ENCODE measurements at places on chromosomes 5 and 9.

- DNase-seq, result peak; percentile 57
Observed at GRCh38 chr9:21964925-21965385, 29.2 kb downstream of the CDKN2A start.

DNA sequence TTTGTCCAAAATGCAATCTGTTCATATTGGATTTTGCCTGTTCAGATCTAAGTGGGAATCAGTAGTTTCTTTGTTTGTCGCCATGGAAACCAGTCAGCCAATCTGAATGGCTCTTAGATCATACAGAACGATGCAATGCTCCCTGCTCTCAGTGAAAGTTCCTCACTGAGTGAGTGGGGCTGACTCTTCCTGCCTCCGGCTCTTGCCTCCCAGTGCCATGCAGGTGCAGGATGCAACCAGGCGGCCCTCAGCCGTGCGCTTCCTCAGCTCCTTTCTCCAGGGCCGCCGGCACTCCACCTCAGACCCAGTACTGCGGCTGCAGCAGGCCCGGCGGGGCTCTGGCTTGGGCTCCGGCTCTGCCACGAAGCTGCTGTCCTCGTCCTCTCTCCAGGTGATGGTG, at the start of gene PTPDC1:
PTPDC1 (plus strand) TSS at position 151 of the 400 bp plus-strand sequence; CDS start at position 218, 67 bp downstream.
- no peak for DNase-seq

DNA sequence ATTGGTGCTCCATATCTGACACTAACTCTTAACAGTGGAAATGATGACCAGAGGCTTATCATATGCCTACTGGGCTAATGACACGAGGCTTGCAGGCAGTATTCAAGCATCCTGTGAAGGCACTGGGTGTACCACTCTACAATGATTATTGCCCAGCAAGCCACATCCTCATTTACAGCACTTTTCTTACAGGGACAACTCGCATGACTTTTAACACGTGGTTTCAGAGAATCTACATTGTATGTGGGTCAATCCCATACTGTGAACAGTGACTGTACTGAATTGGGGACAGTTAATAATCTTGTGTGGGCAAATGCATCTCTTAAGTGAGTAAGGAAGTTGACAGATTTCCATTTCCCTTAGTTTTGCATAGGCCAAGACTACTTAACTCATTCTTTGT, 260.0 kb downstream of the TRPM3 start:
- no peak for DNase-seq

GRCh38 chr9:33220681-33221567, 19.0 kb upstream of the SPINK4 start:
- no peak for DNase-seq

DNA sequence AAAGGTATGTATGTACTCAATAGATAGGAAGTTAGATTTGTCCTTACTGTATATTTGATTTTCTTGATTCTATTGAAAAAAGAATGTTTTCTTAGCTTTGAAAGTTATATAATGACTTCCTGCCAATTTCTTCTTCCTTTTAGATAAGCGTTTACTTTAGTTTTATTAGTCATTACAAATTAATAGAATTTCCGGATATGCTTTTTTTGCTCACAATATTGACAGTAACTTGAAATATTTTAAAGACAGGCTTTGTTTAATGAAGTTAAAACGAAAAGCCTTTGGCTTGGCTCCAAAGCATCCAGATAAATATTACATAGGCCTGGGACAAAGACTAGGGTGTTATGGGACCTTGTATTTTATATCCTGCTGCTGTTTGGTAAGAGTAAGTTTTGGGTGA, 49.5 kb downstream of the CWC27 start:
- DNase-seq, result no peak

DNA sequence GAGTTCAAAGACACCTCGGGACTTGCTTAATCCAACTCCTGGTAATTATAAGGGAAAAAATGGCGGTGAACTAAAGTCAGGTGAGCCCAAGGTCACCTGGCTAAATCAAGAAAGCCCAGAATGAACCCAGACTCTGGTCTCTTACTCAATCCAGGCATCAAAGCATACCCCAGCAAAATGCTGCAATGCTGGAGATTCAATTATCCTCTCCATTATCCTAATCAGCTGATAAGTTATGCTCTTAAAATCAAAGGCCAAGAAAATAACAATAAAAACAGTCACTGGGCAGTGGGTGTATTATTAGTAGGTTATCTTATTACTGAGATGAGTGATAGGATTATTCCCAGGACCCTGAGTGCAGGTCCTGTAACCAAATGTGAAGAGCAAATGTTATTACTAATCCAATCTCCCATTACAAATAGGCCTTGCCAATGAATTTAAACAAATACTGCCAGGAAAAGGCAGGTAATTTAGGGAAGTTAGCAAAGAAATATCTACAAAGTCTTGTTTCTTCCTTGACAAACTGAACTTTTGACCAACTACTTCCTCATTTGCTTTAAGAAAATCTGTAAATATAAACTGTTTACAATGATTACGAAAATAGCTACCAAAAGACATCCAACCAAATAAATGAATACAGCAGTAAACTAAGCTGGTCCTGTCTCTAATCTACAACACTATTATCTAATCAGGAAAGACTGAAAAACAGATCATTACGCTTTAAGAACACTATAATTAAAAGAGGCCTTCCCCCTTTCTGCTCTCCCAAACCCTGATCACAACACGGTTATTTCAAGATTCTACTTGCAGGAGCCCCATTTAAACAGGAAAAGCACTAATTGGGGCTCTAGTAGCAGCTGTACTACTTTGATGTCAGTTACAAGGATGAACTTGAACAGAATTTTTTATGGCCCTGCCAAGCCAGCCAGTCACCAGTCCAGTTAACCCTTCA, 103.2 kb downstream of the MED27 start:
- DNase-seq, result no peak

DNA sequence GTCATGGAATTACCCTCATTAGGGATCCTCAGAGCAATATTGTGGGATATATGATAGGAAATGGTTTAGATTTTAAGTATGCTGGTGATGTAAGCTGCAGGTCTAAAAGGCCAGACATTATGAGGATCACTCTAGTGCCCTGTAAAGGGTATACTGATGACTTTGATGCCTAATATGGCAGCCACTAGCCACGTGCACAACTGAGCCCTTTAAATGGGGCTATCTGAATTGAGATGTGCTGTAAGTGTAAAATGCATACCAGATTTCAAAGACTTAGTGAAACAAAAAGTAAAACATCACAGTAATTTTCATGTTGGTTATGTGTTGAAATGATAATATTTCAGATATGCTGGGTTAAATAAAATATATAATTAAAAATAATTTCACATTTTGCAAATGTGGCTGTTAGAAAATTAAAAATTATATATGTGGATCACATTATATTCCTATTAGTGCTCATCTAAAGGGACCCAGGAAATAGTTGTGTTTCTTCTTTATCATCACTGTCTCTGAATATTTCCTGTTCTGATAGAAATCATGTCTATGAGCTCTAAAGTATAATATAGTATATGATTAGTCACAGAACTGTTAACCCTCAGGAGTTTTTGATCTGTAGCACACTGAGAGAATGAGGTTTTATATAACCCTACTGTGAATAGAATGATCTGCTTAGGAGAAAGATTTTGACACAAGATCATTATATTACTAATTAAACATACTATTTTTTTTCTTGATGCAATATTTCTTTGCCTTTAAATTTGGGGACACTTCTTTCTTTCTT, 50.1 kb downstream of the OSTF1 start:
- no peak for DNase-seq

DNA sequence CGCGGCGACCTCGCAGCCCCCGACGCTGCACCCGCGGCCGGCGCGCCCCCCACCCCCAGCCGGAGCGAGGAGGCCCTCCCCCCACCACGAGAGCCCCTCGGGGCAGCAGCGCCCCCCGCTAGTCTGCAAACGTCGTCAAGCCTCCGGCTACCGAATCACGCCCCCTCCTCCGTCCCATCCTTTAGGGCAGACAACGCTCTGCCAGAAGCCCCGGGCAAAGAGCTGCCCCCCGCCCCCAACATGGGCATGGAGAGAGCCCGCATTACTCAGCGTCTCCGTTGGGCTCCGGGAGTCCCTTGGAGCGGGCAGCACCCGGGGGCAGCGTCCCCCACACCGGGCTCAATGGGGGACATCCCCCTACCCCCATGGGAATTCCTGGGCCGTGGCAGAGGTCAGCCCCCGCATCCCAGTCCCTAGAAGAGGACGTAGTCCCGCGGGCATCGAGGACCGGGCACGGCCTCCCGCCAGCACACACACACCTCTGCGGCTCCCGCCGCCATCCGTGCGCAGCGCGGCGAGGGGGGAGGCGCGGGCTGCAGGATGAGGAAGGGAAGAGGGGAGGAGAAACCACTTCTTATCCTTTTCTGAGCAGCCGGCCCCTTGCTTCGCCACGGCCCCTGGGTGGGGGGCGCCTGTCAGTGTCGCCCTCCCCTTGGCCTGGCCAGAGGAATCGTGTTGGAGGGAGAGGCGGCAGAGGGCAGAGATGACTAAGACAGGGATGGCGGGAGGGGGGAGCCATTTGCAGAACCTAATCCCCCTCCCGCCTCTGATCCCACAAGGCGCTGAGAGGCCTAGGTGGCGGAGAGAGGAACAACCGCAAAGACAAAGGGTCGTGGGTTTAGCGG, 750 bp downstream of the DNM1 start:
- DNase-seq, result peak; percentile 38

DNA sequence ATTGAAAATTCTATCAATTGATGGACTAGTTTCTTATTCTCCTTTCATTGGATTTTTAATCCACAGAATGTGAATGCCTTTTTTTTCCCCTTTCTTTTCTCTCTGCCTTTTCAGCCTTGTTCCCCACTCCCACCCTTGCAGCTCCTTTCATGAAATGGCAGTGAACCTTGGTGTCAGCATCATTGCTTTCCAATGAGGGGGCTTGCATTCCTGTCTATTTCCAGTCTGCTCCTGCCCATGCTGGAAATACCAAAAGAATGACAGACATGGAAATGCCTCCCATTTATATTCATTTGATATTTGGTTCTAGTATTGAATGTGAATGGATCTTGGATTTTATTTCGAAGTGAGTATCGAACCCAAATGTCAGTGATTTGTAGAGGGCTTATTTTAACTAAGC, 162.7 kb upstream of the SGCD start:
- DNase-seq, result no peak

GRCh38 chr5:178839319-178839704, 20.4 kb upstream of the ZNF354B start:
- peak; percentile 69 for DNase-seq

DNA sequence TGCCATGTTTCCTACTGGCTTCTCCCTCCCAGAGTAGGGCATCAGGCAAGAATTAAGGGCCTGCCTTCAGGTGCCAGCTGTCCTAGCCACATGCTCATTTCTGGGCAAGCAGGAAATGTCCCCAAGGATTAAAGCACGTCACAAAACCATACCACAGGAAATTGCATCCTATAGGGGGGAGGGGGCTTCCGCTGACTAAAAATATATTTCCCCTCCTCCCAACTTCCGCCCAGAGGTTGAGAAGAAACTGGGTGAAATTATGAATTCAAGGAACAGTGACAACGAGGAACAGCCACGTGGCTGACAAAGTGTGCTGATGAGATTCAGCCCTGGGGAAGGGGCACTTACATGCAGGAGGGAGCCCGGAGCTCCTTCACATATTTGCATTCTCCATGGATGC, 4.1 kb downstream of the HBEGF start:
- peak; percentile 60 for DNase-seq

DNA sequence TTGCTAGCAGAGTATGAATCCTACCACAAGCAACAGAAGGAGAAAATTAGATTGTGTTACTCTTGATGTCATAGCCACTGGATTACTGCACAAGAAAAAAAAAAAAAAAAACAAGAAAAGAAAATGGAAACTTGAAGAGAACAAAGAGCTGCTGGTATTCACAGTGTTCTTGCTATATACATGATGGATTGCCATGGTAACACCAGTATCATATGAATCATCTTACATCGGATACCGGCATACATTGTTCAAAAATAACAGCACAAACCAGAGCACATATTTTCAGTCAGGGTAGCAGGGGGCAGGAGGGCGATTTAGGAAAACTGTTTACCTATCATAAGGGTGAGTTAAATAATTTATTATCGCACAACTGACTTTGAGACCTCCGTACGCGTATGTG, 472.9 kb downstream of the PDE4D start:
- no peak for DNase-seq

- no peak for DNase-seq
Observed at GRCh38 chr9:131584858-131585257, 39.5 kb downstream of the PRRT1B start.

- DNase-seq, result no peak
Observed at GRCh38 chr5:170655476-170655875, 128.0 kb upstream of the GABRP start.

DNA sequence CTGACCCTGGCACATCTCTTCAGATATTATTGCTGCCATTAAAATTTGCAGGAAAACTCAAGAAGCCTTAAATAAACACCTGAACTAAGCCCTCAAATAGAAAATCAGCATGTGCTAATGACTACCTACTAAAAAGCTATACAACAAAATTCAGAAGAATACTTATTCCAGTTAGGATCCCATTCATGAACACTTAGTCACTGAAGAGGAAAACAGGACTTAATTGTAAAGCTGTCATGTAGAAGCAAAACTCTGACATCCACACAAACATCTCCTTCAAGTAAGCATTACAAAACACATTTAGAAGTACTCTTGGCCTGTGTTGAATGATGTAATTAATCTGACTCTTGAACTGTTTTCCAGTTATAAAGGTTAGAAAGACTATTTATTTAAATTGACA, 19.9 kb downstream of the ELL2 start:
- no peak for DNase-seq

DNA sequence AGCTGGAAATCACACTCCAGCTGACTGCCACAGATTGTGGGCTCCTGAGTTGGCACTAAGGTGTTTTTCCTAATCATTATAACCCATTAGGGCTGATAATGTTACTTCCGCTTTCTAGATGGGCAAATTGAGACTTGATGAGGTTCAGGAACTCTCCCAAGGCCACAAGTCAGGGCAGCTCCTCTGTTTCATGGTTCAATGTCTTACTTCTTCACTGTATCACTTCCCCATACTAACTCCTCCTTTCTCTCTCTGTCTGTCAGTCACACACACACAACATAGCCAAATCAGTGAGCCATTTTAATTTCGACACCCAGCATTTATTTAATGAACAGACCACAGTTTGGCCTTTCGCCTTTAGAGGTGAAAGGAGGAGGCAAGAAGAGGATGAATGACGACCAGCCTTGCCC, 17.8 kb upstream of the TRAF1 start:
- DNase-seq, result no peak

DNA sequence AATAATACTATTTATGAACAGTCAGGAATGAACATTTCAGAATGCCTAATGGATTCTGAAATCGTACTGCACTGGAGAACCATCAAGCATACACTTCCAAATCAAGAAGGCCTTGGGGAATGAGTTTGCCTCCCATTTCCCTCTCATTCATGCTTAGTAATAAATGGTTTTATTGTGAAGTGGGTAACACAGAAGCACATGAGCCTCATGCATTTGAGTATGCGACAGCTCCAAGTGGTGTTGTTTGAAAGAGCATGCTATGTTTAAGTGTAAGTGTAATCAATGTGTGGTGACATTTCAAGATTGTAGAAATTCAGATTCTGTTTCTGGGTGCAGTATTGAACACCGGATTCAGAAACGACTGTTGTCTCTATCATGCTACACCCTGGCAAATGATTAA, 60.0 kb downstream of the SGCD start:
- DNase-seq, result no peak
